ENCODE measurements at places on chromosomes 5 and 9.

DNA sequence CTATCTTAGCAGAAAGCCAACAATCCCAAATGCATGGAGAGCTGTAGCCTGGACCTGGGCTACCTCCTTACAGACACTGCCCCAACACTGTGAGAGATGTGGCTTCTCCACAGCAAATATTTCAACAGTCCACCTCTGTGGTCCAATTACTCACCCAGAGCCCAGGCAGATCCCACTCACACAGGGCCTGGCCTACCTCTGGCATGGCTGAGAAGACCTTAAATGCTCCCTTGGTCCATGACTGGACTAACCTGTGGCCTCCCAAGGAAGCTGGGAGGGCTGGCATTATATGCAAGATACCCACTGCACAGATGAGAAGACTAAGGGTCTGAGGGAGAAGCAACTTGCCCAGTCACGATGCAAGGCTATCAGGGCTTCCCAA, 22.8 kb upstream of the SLC25A51 start:
- DNase-seq: no peak

GRCh38 chr5:127562252-127562651, 44.8 kb downstream of the PRRC1 start:
- DNase-seq: peak; percentile 41

GRCh38 chr9:130089141-130089540, 35.4 kb downstream of the GPR107 start:
- DNase-seq: no peak

DNA sequence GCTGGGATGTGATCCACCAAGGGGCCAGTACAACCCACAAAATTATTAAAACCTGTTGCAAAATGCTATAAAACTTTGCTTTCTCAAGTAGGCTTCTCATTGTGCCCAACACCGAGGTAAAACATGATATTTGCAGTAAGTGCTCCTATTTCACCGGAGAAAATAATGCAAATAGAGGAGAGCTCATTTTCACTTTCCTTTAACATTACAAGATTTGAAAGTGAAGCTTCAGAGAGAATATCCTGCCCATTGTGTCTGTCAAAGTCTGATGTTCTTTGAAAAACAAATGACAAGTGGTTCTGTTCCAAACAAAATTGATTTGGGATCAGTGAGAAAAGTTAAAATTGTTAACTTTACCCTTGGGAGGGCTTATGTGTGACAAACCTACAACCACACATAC, 287.1 kb downstream of the KCNN2 start:
- DNase-seq: no peak

DNA sequence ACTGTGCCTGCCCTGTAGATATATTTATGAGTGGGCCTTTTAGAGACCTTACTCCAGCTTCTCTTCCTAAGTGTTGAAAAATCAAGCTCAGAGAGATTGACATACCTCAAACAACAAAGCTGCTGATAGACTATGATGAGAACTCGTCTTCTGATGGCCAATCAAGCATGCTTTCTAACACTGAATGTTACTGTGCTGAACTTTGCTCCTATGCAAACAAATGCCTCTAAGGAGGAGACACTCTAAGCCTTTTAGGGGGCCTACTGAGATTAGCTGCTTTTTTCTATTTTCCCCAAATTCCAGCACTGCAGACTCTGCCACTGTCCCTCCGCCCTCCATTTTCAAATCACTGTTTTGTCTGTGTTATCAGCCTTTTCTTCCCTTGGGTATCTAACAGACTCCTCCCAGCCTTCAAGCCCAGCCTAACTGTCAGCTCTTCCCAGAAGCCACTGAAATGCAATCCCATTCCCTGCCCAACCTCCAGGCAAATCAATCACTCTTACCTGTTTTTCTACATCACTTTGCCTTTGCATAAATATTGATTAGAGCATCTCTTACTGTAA, 39.5 kb downstream of the TXNDC8 start:
- no peak for DNase-seq

DNA sequence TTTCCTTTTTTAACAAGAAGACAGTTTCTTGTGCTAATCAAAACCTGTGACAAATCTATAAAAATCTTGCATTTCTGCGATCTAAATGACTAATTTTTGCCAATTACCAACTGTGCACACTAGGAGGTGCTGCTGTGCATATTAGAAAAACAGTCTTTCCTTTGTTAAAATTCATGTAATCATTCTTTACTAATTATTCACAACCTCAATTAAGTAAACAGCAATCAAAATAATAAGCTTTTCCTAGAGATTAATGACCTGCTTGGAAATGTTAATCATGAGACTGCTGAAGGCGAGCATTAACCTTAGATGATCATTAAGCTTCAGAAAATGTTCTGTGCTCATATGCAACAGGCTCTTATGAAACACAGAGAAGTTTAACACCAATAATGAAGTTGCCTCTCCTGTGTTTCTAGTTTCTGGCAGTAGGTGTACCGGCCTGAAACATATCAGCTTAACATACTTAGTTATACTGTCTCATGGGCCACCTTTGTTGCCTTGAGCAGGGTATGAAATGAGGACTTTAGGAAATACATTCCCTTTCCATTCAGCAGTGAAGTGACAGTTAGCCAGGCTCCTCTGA, 17.7 kb downstream of the RFESD start:
- DNase-seq: peak; percentile 48

- no peak for DNase-seq
Measured at GRCh38 chr9:100315561-100315960, 37.2 kb downstream of the TEX10 start.

GRCh38 chr9:105475302-105475701, 27.5 kb downstream of the FSD1L start:
- peak; percentile 55 for DNase-seq

DNA sequence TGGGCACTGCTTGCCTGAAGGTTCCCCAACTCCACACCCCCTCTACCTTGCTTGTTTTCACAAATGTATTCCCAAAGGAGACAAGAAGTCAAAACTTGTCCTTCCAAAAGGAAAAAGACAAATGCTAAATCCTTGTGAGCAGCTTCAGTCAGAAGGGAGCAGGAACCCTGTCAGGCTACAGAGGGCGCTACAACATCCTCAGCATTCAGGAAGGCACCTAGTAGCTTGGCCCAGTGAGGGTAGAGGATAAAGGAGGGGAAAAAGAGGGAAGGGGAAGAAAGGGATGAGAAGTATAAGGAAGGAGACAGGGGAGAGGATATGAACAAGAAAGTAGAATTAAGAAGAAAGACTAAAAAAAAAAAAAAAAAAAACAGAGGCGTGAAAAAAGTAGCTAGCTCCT, 97.5 kb downstream of the MLLT3 start:
- DNase-seq: peak; percentile 20

GRCh38 chr5:121962958-121963357, 1.2 kb downstream of the SRFBP1 start:
- DNase-seq: no peak

DNA sequence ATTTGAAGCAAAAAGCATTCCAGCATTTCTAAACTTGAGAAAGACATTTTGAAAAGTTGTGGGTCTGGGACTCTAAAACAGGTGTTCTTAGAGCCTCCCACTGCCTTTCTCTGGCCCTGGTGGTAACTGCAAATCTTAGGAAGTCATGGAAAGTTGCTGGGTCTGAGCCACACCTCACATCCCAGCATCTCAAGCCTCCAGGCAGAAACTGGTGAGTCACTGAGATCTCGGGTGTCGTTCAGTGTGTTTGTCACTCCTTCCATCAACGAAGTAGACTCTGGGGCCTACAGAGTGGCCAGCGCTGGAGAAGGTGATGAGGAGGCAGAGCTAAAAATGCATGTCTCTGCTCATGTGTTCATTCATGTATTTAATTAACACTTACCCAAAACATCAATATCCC, 59.6 kb upstream of the C5orf58 start:
- DNase-seq: peak; percentile 15

- no peak for DNase-seq
Measured at GRCh38 chr5:174493530-174493929, 230.9 kb upstream of the MSX2 start.

GRCh38 chr5:156366521-156366920, 39.6 kb downstream of the SGCD start:
- DNase-seq: no peak

DNA sequence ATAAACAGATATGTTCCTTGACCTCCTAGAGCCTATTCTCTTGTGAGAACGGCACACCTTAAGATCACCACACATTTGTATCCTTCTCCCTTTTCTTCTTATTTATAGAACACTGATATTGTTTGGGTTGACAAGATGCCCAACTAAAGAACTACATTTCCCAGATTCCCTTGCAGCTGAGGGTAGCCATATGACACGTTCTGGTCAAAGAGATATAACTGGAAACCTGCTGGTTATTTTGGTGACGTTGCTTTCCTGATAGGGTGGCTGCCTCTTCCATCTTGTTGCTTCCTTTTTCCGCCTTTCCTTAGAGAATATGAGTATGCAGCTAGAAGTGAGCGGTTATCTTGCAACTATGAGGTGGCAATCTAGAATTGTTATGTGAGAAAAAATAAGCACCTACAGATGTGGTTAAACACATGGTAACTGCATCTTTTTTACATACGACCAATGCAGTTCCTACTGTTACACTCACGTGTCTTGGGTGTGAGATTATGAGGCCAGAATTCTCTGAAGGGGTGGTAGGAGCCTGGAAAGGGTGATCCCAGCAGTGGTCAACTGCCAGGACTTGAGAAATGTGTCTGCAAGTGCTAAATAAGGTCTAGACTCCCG, 72.9 kb downstream of the SEC61B start:
- DNase-seq: peak; percentile 27

GRCh38 chr5:38162625-38163024, 95.7 kb upstream of the EGFLAM start:
- peak; percentile 31 for DNase-seq

DNA sequence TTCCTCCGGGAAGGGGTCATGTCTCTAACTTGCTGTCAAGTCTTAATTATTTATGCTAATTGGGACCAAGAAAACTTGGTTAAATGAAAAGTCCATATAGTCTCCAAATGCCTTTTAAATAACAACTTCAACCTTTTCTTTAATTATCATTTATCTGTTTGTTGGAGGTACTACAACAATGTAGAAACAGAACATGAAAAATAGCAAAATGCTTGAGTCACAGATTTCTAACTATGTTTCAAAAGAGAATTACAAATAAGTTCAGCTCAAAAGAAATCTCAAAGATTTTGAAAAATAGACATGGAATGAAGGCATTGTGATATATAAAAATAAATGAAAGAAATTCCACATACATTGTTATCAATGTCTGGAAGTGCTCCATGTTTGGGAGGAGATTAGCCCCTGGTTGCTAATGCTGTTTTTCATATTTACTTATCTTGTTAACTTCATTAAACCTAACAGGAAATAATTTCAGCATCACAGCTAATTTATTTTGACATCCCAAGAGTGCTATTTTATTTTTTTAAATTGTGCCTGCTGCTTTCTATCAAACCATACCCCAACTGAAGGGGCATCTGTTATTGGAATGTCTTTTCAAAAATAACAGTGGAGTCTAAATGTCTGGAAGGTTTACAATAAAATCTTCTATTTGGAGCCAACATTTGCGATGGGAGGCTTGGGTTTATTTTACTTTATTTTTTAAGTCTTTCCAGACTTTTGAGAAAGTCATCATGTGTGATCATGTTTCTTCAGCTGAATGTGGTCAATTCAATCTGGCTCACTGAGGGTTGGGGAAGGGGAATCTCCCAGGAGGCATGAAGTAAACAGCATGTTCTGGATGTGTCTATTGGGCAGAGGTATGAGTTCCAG, 53.1 kb upstream of the ANKRD55 start:
- DNase-seq: peak; percentile 32

DNA sequence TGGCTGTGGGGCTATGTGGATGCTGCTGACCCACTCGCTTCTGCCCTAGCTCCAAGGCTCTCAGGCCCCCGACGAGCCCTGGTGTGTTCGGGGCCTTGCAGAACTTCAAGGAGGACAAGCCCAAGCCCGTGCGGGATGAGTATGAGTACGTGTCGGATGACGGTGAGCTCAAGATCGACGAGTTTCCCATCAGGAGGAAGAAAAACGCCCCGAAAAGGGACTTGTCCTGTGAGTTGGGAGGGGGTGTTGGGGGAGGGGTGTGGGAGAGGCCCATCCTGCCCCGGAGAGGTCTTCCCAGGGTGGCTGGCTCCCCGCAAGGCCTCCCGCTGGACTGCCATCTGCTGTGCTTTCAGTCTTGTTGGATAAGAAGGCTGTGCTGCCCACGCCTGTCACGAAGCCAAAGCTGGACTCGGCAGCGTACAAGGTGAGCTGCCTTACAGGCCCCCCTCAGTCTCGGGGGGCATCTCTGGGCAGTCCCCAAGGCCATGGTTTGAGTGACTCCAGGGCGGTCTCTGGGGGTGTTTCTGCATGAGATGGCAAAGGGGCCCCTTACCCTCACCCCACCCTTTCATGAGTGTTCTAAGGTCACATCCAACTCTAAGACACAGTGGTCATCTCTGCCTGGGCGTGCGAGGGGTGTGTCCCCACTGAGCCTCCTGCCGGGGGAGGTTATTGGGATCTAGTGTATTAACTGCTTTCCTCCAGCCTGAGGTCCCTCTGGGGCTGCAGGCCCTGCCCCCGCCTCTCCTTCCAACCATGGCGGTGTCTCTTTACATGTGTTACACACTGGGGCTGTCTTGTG, 89.5 kb downstream of the PHF2 start:
- DNase-seq: no peak

GRCh38 chr5:96822686-96823459, 15.1 kb upstream of the ERAP1 start:
- DNase-seq: no peak

GRCh38 chr9:16718952-16719351, 151.5 kb downstream of the BNC2 start:
- DNase-seq: no peak

DNA sequence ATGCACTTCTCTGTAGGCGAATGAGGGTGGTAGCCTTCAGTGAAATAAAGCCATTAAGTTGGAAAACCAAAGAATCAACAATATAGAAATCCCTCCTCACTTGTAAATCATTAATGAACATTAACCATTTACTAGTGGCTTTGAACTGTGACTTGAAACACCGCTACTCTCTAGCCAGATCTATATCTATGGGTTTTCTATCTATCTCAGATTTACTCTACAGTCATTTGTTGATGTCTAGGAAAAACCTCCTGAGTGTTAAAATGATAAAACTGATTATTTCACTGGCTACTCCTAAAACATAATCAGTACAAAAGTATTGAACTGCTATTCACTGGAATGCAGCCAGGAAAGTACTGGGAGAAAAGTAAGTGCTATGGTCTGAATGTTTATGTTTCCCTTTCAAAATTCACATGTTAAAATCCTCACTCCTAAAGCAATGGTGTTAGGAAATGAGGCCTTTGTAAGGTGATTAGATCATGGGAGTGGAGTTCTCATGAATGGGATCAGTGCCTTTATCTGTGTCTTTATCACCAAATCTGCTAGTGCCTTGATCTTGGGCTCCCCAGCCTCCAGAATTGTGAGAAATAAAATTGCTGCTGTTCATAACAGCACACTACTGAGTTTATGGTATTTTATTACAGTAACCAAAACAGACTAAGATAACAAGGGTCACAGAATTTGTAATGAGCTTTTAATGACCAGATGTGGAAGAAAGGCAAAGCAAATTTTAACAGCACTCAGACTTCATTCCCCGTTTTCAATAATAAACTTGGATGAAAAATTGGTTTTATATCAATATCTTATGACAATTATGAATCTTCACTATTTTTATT, 8.6 kb upstream of the OXCT1 start:
- DNase-seq: no peak
